NCI-H1105 treated with DMSO at 0.1 percent for 48 hours (cell line): ENCODE measurements at places on chromosomes 2 and 18.

DNA sequence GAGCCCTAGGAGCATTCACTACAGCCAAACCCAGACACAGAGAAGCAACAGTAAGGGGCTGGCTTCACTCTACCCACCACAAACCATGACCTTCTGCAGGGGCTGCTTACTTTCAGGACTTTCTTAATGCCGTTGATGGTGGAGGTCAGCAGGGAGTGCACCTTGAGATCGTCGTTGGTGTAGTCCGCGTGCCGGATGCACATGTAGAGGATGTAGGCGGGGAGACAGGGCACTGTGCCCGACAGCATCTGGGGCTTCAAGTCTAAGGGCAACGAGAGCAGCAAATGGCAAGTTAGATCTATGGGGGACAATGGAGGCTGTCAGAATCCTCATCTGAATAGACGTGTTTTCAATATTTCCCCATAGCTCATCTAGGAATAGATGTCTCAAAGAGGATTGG is 29.8 kb upstream of the ACAA2 start:
- no peak for DNase-seq

GRCh38 chr2:32502941-32503340 is 124.9 kb upstream of the TTC27 start:
- DNase-seq: no peak

DNA sequence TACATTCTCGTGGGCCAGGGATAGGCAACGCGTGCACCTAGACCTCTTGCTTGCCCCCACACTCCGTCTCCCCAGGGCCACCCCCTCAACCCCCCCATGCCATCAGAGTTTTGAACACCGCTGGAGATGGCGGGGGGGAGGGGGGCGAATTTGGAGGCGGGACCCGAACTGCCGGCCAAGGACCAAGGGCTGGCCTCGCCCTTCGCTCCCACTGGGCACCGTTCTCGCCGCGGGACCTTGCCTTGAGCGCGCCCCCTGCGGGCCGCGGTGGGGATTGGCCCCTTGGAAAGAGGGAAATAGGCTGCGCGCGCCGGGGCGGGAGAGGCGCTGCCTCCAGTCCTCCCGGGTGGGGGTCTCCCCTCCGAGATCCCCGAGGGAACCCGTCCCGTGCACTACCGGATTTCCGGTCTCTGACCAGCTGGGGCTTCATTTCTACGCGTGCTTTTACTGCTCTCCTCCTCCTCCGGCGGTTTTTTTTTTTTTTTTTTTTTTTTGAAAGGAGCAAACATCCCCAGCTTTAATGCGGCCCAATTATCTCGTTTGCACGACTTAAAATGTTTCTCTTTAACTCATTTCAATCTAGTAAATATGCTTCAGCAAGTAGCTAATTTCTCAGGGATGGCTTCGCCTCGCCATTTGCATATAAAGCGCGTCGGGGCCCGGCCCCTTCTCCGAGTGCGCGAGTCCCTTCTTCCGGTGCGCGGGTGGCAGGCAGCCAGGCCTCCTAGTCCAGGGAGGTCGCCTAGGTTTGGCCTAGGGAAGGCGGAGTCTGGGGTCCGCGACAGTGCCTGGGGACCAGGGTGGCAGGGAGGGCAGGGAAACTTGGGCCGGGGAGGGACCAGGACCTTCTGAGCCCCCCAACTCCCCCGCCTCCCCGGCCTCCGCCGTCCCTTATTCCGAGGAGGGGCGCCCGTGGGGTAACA is 10.0 kb upstream of the GBX2 start:
- DNase-seq: peak; percentile 45

DNA sequence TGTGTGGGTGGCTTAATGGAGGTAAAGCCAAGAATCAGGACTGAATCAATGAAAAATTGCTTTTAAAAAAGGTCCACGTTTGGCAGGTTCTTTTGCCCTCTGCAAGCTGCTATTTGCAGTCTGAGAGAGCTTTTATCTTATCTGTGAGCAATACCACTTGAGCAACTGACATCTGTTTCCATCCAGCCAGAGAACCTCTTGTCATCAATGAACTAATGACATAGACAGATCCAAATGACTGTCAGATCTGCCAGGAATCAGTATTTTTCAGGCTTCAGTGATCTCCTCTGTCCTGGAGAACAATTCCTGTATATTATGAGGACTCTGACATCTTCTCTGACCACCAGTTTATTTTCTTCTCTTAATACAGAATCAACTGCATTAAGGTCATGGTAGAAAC is 608.1 kb downstream of the LRP1B start:
- DNase-seq: no peak

- no peak for DNase-seq
These were observed 1994.5 kb upstream of the PIK3C3 start for GRCh38 chr18:39960550-39960949.

DNA sequence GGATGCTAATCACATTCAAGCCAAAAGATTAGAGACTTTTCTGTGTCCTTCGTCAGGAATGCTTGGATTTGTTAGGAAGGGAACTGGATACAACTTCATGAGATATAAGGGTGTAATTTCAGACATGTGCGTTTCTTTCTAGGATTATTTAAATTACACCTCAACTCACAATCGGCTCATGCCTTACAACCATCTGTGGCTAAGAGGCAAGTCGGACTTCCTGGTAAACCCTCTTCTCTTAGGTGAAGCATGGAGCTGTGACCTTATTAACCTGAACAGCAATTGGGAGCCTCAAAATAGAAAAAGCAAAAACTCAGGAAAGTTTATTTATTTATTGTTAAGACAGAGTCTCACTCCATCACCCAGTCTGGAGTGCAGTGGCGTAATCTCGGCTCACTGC is 61.8 kb downstream of the SEMA4F start:
- no peak for DNase-seq

DNA sequence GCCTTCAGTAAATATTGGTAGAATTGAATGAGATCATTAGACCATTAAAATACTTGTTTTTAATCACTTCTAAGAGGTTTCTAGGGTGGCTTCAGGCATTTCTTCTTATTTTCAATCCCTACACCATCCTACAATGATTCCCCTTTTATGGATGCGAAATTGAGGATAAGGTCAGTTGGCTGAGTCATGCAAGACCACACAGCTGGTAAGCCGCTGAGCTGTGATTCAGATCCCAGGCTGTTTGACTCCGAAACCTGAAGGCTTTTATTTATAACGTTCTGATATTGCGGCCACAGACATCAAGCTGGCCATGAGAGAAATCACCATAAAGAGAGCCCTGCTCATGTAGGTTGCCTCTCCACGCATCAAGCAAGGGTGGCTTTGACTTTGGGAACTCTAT is 133.4 kb downstream of the VAPA start:
- DNase-seq: no peak

DNA sequence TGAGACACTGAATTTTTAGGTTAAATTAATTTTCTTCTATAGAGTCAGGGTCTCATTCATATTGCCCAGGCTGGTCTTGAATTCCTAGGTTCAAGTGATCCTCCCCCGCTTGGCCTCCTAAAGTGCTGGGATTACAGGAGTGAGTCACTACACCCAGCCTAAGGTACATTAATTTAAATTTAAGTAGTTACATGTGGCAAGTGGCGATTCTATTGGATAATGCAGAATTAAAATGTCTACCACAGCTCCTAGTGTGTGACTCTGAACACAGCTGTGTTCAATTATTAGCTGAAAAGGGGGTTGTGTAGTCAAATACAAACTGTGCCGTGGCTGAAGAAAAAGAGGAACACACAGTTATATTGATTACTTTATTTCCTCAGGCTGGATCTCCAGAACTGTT is 2.2 kb upstream of the CAD start:
- DNase-seq: no peak

GRCh38 chr18:62586151-62586774 is 63.4 kb downstream of the ZCCHC2 start:
- DNase-seq: peak; percentile 67

DNA sequence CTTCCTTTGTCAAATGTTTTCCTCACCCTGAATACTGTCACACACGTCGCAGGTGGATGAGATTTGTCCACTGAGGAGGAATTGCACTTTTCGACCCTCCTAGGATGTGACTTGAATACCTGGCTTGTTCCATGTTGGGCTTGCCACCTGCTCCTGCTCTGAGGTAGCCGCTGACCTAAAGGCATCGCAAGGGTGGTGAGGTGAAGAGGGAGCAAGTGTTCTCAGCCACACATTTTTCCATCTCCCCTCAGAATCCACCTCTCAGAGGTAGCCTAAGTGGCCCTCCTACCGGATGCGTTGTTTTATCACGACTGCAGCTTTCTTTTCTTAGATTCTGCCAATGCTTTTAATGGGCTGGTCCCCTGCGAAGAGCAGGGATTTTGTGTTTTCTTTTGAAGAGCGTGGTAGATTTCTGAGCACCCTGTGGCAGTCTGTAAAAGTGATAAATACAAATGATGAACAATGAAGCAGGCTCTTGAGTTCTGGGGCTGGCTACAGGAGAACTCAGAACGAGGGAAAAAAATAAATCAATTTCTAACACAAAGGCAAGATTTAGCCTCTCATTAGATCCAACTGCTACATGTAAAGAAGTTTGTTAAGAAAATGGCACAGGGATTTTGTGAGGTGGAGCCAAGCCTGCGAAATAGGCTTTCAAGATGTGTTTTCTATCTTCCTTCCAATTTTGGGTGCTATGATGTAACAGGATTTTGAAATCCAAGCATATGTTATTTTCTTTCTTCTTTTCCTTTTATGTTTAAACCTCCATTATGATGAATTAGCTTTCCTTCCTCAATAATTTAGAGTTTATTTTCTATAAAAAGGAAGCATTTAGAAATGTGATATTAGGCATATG is 386.7 kb downstream of the TGIF1 start:
- no peak for DNase-seq

DNA sequence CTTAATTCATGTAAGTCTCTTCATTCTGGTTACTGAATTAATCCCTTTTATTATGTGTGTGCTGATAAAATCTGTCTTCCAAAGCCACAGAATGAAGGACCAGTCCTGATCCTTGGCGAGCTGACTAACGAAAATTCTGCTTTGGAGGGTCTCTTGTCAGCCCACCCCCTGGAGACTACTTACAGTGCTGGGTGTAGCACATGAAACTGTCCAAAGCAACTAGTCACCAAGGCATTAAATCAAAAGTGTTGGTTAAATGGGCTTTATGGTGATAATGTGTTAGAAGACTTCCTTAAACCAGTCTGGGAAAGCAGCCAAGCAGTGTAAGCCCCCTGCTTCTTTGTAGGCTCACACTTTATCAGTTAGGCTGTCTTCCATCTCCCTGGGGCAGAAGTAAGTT is 420.2 kb downstream of the SUCLG1 start:
- no peak for DNase-seq

- DNase-seq: peak; percentile 89
These were observed 67.6 kb downstream of the SDC1 start for GRCh38 chr2:20157193-20157891.

GRCh38 chr2:135066710-135067109 is 14.6 kb downstream of the RAB3GAP1 start:
- DNase-seq: no peak

DNA sequence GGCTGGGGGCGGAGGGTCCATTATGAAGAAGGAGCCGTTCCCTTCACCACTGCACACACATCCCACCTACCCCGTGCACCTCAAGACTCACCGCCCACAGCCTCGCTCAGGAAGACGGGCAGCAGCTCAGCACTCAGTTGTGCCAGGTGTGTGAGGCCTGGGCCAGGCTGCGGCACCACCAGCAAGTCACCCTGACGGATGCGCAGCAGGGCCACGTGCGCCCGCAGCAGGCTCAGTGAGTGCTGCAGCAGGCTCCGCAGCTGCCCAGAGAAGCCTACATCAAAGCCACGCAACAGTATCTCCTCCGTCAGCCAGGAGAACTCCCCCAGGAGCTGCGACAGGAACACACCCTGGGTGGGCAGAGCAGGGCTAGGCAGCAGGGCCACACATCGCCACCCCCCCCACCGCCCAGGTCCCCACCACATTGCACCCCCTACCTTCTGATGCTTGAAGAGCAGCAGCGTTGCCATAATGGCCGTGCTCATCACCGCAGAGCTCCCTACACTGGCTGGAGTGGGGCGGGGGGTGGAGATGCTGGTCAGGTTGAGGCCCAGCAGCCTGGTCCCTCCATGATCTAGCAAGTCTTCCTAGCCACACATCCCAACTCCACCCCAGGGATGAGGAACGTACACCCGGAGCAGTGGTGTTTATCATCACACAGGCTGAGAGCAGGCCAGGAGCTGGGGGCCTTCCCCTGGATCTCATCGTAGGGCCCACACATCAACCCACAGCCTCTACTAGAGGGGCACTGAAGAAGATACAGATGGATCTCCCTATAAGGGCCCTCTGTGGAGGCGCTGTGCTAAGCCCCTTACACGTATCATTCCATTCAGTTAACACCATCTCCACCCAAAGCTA is 10.2 kb downstream of the GPAT2 start:
- DNase-seq: no peak

GRCh38 chr2:168147830-168148794 is 99.3 kb downstream of the STK39 start:
- DNase-seq: no peak

- no peak for DNase-seq
These were observed 107.3 kb upstream of the FAM98A start for GRCh38 chr2:33706410-33706809.

DNA sequence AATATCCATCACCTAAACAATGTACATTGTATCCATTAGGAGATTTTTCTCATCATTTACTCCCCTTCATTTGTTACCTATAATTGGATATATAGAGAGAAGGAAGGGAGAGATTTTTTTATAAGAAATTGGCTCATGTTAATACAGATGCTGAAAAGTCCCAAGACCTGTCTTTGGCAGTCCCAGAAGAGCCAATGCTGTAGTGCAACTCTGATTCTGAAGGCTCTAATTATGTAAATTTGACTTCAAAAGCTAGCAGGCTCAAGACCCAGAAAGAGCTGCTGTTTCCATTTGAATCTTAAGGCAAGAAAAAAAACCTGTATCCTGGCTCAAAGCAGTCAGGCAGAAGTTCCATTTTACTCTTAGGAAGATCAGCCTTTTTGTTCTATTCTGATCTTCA is 1245.5 kb upstream of the FAM98A start:
- DNase-seq: no peak

DNA sequence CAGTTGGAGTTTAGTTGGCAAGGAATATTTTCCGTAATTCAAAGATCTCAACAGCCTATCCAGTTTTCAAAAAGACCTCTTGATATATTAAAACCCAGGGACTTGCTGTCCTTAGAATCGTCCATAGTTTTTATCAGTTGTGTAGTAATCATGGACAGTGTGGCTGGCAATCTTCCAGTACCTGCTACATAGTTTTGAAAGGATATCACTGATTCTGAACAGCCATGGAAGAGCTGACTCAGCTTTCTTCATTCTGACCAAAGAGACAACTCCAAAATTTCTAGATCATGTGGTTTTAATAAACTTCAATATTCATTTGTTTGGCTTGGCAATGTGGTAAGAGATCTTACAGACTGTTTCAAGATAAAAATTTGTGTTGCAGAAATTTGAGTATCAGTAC is 616.7 kb downstream of the TDRD15 start:
- DNase-seq: no peak
